ENCODE measurements at places on chromosomes 2 and 18.

GRCh38 chr2:230668184-230668938 is 44.3 kb upstream of the CAB39 start:
- DNase-seq: no peak

DNA sequence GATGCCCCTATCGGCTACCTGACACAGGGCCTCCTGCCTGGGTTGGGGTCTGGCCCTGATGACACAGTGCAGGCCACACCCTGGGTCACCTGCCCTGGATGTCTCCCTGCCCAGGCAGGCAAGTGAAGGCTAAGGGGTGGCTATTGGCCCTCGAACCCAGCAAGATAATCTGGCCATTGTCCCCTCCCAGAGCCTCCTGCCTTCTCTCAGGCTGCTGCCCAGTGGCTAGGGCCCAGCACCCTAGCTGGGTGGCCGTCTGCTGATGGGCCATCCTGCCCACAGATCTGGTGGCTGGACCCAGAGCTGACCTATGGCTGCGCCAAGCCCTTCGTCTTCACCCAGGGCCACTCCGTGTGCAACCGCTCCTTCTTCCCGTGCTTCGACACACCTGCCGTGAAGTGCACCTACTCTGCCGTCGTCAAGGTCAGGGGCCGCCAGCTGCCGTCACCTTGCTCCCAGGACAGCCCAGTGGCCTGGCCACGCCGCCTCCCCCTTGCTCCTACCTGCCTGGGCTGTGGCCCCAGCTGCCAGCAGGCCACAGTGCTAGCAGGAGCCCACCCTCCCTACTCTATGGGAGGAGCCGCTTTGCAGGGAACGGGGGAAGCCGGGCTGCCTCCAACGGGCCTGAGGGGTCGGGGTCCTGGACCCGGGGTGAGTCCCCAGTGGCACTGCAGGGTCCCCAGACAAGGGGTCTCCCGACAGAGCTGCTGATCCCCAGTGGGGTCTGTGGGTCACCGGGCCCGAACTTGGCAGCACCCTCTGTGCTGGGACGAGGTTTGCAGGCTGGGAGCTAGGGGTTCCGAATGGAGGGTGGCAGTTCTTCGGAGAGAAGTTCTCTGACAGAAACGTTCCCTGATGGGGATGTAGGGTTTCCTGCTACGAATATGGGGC is 4.1 kb downstream of the RNPEPL1 start:
- DNase-seq: no peak

DNA sequence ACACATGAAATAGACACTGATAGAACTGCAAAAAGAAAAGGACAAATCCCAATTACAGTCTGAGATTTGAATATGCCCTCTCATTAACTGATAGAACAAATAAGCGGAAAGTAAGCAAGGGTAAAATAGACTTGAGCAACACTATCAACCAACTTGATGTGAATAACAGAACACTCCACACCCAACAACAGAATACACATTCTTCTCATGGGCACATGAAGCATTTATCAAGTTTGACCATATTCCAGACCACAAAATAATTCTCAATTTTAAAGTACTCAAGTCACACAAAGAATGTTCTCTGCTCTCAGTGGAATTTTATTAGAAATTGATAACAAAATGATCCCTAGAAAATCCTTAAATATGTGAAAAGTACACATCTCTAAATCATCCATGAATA is 19.0 kb downstream of the ETAA1 start:
- no peak for DNase-seq

GRCh38 chr2:119943058-119943457 is 69.8 kb upstream of the EPB41L5 start:
- no peak for DNase-seq

- no peak for DNase-seq
Measured at GRCh38 chr2:73611867-73612266, 30.4 kb downstream of the NAT8 start.

- DNase-seq: no peak
Measured at GRCh38 chr2:138185827-138186226, 221.6 kb downstream of the HNMT start.

DNA sequence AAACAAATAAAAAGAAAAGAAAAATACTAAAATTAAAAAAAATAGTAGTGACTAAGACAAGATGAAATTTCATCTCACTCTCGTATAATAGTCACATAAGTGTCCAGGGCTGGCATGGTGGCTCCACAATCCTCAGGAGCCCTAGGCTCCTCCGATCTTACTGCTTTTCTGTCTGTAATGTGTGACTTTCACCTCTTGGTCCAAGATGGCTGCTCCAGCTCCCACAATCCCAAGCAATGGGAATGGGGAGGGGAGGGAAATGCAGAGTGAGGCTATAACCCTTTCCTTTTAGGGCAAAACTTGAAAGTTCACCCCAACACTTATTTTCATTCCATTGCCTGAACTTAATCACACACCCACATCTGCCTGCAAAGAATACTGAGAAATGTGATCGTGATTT is 90.4 kb downstream of the MOGAT1 start:
- DNase-seq: no peak

DNA sequence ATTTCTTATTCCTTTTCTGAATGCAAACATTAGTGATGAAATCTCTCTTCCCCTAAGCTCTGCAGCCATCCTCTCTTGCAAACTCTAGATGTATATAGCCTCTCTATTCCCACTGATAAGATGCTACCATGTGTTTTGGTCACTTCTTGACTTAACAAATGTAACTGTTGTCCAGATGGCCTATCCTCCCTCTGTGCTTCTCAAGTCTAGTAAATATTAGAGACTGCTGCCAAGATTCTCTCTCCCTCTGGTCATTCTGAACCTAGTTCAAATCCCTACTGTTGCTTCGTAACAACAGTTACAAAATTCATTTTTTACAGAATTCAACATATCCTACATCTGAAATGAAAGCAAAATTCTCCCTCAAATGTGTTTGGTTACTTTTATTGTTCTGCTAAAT is 156.6 kb downstream of the TXNL1 start:
- DNase-seq: no peak

GRCh38 chr2:66488946-66489345 is 54.0 kb downstream of the MEIS1 start:
- no peak for DNase-seq

DNA sequence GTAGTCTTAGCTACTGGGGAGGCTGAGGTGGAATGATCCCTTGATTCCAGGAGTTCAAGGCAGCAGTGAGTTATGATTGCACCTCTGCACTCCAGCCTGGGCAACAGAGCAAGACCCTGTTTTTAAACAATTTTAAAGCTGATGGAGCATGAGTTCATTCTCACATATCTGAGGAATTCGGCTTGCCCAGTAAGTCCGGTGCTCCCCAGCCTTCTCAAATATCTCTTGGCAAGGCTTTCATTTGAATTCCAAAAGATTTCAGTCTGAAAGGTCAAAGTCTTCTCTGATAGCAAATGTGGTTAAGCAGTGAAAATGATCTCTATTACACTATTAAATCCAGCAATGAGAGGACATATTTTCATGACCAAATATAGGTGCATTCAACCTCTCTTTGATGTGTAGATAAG is 27.9 kb downstream of the PIEZO2 start:
- no peak for DNase-seq

DNA sequence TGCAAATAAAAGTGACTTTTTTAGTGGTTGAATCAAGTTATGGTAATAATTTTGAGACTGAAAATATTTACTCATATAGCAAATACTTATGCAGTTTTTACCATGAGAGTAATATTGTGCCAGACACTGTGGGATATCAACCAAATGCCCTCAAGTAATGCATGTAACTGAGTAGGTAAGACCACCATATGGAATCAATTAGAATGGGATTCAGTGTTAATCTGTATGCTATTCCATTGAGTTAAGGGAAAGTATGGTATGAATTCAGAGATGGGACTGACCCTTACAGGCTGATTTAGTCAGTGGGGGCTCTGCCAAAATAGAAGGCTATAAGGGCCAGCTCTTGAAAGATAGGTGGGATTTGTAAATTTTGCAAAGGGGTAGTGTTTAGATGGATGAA is 131.6 kb downstream of the CCDC85A start:
- DNase-seq: no peak

GRCh38 chr2:239831001-239831731 is 194.0 kb downstream of the NDUFA10 start:
- DNase-seq: no peak

GRCh38 chr18:21192308-21192624 is 49.8 kb upstream of the GREB1L start:
- DNase-seq: no peak

- DNase-seq: no peak
Measured at GRCh38 chr18:12313530-12314245, 5.6 kb downstream of the TUBB6 start.

DNA sequence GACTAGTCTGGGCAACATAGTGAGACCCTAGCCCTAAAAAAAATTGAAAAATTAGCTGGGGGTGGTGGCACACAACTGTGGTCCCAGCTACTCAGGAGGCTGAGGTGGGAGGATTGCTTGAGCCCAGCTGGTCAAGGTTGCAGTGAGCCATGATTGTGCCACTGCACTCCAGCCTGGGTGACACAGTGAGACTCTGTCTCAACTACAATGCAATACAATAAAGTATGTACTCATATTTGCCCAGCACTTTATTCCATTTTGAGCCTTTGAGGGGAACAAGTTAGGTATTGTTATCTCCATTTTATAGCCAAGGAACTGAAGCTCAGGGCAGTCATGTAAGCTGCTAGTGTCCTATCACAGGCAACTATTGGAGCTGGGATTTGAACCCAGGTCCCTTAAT is 49.3 kb upstream of the PLB1 start:
- DNase-seq: no peak

- no peak for DNase-seq
Measured at GRCh38 chr2:202454536-202454935, 78.4 kb downstream of the BMPR2 start.

- no peak for DNase-seq
Measured at GRCh38 chr2:27019459-27019858, 13.3 kb upstream of the TMEM214 start.

GRCh38 chr2:186129767-186130581 is 356.1 kb upstream of the ZC3H15 start:
- no peak for DNase-seq

DNA sequence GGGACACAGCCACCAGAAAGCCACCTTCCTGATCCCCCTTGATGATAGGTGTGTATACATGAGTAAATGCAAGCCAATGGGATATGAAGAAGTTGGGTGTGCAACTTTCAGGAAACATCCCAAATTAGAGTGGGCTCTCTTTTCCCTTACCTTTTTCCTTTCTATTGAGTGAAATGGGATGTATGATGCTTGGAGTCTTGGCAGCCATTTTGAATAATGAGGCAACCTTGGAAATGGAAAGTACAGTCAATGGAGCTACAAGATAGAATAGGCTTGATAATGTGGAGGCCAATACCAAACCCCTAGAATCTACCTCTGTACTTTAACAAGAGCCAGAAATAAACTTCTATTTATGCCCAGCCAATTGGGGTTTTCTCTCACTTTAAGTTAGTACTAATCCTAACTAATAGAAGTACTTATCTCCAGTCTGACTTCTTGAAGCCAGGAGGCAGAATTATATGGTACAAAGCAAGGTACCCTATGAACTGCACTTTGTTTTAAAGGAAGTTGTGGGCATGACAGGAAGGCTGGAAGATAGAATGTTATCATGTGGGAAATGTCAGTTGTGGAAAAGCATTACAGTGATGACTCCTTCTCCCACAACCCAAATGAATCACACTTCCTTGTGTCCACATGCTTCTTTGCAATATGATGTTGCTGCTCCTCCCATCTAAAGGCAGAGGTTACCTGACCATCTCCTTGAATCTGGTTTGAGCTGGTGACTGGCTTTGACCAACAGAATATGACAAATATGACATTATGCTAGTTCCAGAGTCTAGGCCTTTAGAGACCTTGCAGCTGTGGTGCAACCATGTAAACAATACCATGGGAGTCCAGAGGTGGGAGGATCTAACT is 12.9 kb upstream of the NABP1 start:
- no peak for DNase-seq

- no peak for DNase-seq
Measured at GRCh38 chr2:159114835-159115234, 146.4 kb downstream of the TANC1 start.

- DNase-seq: no peak
Measured at GRCh38 chr2:149991576-149991975, 404.0 kb upstream of the MMADHC start.

GRCh38 chr18:29753379-29753778 is 1289.2 kb downstream of the DSC3 start:
- DNase-seq: no peak

- DNase-seq: no peak
Measured at GRCh38 chr2:62202019-62202722, 6.3 kb downstream of the B3GNT2 start.

DNA sequence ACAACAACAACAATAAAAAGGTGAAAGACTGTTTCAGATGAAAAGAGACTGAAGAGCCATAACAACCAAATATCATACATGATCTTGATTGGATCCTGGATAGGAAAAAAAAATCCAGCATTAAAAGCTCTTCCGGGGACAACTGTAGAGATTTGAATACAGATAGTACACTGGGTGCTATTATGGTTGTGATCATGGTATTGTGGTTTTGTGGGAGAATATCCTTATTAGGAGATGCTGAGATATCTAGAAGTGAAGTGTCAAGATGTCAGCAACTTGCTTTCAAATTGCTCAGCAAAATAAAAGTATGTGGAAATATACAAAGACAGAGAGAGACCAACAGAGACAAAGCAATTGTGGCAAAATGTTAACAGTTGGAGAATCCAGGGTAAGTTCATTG is 15.5 kb upstream of the SPATA3 start:
- DNase-seq: no peak

DNA sequence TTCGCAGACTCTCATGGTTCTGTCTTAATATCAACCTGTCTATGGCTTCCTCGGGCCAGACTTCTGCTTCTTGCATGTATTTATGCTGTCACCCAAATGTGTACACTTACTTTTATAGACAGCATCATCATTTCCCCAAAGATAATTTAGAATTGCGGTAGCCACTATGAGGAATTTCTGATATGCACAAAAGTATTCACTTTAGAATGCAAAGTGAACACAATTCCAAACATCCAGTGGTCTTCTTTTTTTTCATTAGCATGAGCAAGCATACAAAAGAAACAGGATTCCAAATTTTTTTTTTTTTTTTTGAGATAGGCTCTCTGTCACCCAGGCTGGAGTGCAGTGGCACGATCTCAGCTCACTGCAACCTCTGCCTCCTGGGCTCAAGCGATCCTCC is 21.0 kb upstream of the MCFD2 start:
- no peak for DNase-seq

GRCh38 chr2:15159751-15160177 is 401.4 kb downstream of the NBAS start:
- DNase-seq: no peak

DNA sequence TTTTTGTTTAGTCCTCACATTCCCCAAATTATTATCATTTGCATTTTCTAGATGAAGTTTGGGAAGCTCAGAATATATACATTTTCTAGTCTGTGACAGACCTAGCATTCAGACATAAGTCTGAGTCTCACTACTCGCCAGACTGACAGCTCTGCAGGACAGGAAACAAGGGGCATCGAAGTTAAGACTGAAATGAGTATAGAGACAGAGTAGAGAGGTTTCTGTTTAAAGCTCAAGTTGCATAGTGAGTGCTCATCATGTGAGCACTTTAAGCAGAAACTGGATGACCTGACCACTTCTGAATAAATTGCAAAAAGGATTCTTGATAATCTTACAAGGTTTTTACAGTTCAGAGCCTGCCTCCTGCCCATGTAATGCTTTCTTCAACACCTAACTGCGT is 1.1 kb downstream of the HADHB start:
- no peak for DNase-seq

- DNase-seq: no peak
Measured at GRCh38 chr2:54599326-54599710, 124.1 kb upstream of the EML6 start.

Measured in stimulated activated CD8-positive, alpha-beta memory T cell treated with anti-CD3 and anti-CD28 coated beads, Interleukin-2, amount 100 ng/mL, for 1 hour (primary cell).